ENCODE measurements at places on chromosomes 5 and 9.

GRCh38 chr5:170920196-170920595 is 58.4 kb downstream of the RANBP17 start:
- DNase-seq, result no peak

GRCh38 chr5:53424686-53425615 is 55.5 kb upstream of the FST start:
- no peak for DNase-seq

DNA sequence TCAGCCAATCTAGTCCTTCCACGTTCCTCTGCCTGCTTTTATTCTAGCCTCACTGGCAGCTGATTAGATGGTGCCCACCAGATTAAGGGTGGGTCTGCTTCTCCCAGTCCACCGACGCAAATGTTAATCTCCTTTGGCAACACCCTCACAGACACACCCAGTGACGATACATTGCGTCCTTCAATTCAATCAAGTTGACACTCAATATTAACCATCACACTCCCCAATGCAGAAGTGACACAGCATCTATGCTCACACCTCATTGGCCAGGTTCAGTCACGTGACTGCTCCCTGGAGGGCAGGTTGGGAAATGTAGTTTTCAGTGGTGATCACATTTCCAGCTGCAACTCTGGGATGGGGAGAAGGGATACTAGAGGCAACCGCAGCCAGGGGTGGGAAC is 13.0 kb downstream of the SUSD3 start:
- DNase-seq, result peak; percentile 72

- DNase-seq, result no peak
Measured at GRCh38 chr5:28864006-28864405, 1825.6 kb upstream of the CDH9 start.

DNA sequence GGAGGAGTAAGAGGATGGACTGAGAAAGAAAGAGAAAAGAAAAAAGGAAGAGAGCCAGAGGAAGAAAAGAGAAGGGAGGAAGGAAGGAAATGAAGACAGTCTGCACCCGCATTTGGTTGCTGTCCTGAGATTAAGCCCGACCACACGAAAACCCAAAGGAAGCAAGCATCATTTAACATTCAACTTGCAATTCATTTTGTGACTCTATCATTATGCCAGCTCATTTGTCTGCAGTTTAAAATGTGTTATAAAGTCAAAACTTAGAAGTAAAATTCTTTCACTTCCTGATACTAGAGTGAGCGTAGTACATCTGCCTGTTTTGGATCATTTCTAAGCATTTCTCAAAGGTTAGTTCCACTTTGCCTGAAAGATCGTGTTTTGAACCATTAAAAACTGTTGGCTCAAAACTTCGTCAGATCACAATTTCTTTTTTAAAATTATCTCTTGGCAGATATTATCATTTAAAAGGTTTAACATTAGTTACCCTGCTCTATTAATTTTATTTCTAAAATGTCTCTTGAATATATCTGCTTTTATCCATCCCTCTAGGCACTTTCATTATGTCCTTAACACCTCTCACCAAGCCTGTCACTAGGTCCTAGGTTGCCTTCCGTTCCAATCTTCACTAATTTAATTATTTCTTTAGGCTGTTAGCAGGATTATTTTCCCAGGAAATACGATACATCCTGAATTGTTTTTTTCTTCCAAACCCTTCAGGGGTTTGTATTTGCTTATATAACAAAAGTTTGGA is 240.9 kb downstream of the TLE4 start:
- peak; percentile 43 for DNase-seq

GRCh38 chr5:39223565-39224156 is 4.3 kb upstream of the FYB1 start:
- no peak for DNase-seq

DNA sequence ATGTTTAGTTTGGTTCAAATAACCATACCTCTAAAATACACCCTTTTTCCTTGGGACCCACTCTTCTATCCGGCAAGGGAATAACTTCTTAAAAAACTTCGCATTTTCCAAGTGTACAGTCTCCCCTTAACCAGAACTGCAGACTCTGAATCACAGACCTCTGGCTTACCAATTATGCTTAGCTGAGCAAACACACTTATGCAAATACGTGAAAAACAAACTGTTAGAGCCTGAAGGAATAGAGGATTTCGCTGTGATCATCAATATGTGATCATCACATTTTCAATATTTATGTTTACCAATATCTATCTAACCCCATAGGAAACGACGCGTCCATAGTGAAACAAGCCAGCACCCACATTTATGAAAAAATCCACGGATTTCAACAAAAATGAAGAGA is 1.3 kb downstream of the LPAR1 start:
- no peak for DNase-seq

GRCh38 chr5:81163651-81164050 is 69.5 kb upstream of the CKMT2 start:
- DNase-seq, result no peak
